ENCODE measurements at places on chromosomes 2 and 18.

DNA sequence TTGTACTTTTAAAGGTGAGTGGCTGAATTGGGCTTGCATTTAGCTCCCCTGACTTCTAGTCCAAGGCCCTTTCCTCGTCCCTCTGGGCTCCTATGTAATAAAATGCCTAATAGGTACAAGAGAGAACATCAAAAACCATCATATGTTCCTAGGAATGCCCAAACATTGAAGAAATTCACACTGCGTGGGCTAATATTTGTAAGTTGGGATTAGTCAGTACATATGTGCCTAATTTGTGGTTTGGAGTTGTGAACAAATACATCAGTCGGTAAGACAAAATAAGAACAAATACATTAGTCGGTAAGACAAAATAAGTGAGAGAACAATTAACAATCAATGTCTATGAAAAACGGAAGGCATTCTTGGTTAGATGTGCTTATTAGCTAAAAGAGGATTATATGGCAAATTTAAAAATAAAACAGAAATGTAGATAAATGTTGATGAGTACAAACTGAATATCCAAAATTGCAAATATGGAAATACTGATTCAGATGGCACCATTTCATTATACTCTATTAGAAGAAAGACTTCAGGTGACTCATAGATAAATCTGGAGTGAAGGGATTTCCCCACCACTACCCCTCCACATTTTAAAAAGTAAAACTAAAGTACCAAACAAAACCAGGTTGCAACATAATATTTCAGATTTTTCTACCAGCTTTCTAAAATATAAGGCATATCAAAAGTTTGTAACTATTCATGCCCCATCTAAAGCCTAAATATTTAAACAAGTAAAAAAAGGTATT, 325.4 kb downstream of the ZEB2 start:
- no peak for DNase-seq

DNA sequence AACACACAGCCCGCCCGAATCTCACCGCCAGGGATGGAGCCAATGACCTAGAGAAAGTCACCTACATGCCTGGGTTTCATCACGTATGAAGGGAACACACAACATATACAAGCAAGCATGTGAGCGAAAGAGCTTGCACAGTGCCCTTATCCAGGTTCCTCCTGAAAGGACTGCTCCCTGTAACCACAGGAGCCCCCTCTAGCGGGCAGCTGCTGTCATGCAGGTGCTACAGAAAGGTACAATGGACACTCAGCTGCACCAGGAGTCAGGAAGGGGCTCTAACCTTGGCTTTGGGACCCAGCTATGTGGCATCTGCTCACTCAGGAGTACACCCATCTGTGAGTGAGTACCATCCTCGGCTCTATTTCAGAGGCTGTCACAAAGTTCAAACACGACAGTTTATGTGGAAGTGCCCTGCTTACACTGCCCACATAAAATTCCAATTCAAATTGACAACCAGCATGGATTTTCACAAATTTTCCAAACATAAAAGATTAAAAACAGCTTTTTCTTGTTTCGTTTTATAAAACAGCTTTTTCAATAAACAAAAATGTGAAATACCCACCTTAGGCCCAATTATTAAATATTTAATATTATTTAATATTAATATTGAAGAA, 3.5 kb downstream of the NDUFA10 start:
- DNase-seq: peak; percentile 42

DNA sequence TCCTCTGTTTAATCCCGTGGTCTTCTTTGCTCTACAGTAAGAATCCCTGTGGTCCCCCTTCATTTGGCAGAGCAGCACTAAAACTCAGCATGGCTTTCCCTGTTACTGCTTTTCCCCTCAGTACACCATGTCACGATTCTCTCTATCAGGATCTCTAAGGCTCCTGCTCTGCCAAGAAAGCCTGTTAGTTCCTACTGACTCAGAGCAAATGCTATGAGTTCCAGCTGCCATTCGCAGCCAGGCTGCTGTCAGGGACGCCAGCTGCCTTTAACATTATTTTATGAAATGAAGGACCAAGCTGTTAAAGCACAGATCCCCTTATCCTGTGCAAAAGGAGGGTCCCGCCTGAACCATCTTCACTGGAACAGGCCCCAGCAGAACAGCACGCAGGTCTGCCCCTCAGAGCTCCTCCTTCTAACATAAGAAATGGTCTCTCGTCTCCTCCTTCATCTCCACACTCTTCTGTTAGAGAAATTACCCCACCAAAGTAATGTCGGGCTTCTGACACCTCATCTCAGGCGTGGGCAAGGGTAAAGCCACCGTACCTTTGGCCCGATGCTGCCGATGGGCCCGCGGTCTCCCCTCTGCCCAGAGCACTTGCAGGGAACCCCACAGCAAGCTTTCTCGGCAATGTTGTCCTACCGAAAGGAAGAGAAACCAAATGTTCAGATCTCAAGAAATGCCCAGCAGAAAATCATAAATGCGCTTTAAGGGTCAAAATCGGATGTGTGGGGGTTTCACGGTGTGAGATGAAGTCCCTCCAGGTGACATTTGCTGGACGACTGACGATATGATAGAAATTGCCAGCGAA, 52.6 kb downstream of the COL6A3 start:
- no peak for DNase-seq

GRCh38 chr2:101771227-101771902, 73.9 kb downstream of the MAP4K4 start:
- no peak for DNase-seq

DNA sequence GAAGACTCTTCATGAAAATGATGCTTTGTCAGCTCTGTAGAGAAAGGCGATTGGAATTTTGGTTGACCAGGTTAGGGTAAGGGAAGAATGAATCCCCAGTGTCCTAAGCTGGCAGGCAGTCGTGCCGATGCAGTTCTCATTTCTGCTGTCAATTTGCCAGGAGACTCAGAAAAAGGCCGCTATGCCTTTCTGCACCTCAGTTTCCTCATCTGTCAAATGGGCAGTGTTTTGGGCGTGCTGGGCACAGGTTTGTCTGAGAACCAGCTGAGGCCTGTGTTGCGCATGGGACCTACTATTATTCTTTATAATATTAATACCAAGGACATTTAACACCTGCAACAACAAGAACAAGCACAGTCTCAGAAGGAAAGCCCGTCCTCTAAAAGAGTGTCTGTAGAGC, 50.3 kb downstream of the HPCAL1 start:
- no peak for DNase-seq

DNA sequence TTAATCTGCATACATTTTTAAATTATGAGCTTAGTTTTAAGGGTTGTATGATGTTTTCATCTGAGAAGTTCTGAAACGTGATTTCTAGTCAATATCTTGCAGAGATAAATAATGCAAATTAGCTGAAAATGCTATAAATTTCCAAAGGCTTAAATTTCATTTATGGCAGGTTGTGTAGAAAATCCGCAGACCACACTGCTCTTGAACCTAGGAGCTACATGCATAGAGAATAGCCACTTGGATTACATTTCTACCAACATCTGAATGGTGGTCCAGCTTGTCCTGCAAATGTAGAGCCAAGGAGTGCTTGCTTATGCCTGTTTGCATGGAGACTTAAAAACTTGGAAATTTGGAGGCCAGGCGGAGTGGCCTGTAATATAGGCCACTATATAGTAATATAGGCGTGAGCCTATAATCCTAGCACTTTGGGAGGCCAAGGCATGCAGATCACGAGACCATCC, 6.8 kb downstream of the MAT2A start:
- no peak for DNase-seq

GRCh38 chr2:108625186-108625827, 91.0 kb downstream of the LIMS1 start:
- DNase-seq: no peak

DNA sequence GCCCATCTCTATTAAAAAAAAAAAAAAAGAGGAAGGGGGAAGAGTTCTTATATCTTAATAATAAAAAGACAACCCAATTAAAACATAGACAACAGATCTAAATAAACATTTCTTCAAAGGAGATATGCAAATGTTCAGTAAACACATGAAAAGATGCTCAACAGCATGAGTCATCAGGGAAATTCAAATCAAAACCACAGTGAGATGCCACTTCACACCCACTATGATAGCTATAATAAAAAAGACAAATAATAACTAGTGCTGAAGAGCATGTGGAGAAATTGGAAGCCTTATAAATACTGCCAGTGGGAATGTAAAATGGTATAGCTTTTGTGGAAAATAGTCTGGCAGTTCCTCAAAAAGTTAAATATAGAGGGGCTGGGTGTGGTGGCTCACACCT, 61.5 kb upstream of the CYP20A1 start:
- no peak for DNase-seq
